ENCODE measurements at places on chromosomes 4 and X.

GRCh38 chrX:132004728-132005127 lies 18.4 kb upstream of the STK26 start:
- DNase-seq, result no peak

DNA sequence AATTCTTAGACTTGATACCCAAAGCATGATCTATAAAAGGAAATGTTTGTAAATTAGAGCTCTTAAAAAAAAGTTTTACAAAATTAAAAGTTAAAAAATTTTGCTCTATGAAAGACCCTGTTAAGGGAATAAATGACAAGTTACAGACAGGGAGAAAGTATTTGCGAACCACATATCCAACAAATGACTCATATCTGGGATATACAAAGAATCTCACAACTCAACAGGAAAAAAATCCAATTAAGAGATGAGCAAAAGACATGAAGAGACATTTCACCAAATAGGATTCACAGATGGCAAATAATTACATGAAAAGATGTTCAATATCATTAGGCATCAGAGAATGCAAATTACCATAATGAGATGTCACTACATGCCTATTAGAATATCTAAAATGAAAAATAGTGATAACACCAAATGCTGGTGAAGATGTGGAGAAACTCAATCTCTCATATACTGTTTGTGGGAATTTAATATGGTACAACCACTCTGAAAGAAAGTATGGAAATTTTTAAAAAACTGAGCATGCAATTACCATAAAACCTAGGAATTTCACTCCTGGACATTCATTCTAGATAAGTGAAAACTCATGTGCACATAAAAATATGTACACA lies 100.8 kb upstream of the EOLA2 start:
- no peak for DNase-seq

GRCh38 chr4:15066140-15066539 lies 63.9 kb downstream of the CPEB2 start:
- DNase-seq, result no peak

DNA sequence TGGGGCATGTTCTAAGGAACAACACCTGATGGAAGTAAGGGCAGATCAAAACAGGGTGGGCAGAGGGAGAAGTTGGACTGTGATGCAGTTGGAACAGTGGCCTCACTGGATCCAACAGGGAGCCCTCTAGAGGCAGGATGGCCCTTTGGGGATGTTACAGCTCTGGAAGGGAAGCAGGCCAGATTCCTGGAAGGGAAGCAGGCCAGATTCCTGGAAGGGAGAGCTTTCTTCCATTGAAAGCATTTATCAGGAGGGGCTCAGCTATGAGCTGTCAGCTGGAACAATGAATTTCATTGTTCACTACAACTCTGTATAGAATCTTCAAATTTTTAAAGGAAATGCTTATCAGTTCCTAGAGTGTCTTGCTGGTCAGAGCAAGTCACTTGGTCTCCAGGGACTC lies 17.7 kb downstream of the IL15 start:
- no peak for DNase-seq

DNA sequence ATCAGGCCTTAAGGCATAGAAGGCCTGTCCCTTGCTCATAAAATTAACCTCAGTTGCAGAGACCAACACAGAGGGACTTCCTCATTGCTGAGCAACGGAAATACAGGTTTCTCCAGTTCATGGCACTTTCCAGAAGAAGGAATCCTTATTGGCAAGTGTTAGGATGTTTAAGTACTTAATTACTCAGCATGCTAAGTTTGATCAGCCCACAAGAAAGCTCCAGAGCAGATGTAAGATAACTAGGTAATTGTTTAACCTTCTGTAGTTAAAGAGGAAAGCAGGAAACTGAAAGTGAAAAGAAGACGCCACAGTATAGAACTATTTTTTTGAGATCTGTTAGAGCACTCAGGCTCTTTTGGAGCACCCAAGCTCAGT lies 33.5 kb downstream of the SMS start:
- DNase-seq, result no peak

DNA sequence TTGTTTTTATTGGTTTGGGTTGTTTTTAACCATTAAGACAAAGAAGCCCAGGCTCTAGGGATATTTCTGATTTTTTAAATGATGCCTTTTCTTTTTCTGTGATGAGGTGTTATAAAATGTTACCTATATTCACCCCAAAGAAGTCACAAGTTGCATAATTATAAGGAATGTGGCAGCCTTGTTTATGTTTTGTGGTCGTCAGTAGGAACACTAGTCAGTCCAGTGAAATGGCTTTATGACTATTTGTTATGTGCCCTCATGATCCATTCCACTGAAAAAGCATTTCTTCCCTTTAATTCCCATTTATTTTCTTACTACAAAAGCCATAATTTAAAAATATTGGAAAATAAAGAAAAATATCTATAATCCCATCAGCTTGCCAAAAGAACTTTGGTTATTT lies 34.4 kb downstream of the CC2D2A start:
- DNase-seq, result no peak

DNA sequence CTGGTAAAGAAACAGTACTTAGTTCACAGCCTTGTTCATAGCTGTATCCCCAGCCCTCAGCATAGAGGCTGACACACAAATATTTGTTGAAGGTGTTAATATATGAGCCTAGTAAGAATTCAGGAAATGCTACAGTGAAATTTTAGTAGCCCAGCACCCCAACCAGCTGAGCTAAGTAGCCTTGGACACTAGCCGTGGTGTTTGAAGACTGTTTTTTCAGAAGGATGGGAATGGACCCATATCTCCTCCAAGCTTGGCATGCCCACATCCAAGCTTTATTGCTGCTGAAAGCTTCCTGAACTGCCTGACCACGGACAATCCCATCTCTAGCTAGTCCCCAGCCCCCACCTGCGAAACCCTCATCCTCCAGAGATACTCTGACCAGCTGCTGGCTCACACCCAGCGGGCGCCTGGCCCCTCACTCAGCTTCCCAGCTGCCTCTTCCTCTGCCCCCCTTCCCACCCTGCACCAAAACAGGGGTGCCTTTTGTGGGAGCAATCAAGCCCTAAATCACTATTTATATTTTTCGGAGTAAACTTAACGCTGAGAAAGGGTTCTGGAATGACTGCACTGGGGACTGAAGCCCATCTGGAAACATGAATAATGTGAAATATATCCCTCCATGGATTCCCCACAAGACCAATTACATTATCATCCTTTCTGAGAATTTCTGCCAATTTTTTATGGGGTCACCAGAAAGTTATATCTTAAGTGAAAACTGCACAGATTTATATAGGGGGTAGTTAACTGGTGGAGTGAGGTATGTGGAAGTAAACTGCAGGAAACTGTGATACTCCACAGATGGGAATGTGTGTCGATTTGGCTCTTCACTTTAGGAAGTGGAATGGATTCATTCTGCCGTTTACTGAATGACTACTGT lies 41.1 kb upstream of the CBR4 start:
- DNase-seq, result no peak
